Activated T-helper 9 cell treated with anti-CD3 and anti-CD28 coated beads, Interleukin-2, amount 50 U/mL, for 16 hours (primary cell): ENCODE measurements at places on chromosomes 2 and 18.

DNA sequence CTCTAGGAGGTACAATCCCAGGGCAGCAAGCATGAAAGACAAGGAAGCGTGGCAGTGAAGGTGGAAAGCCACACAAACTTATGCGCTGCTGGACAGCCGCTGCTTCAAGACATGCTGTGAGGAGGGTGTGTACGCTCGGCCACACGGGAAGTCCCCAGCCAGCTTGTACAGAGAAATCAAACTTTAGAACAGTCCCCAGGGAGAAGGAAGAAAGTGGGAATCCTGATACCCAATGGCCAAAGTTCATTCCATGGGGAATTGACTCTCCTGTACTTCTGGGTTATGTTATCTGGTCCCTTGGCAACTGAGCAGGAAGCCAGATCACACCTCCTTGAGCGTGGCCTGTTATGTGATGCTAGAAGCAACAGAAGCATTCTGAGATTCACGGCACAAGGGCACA lies 86.1 kb upstream of the BOD1L2 start:
- no peak for DNase-seq

DNA sequence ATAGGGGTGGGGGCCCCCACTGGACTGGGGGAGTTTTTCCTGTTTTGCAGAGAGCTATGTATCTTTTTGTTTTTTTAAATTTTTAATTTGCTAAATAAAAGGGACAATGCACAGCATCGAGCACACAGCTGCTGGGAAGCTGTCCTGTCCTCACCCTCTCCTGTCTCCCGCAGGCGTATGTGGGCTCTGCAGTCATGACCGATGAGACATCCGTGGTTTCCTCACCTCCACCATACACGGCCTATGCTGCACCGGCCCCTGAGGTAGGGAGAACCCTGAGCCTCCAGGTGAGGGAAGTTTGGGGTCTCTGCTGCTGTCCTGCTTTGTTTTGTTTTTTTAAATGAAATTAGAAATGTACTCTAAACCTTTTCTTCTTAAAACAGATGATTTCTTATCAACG lies 27.6 kb downstream of the PLEKHB2 start:
- no peak for DNase-seq

DNA sequence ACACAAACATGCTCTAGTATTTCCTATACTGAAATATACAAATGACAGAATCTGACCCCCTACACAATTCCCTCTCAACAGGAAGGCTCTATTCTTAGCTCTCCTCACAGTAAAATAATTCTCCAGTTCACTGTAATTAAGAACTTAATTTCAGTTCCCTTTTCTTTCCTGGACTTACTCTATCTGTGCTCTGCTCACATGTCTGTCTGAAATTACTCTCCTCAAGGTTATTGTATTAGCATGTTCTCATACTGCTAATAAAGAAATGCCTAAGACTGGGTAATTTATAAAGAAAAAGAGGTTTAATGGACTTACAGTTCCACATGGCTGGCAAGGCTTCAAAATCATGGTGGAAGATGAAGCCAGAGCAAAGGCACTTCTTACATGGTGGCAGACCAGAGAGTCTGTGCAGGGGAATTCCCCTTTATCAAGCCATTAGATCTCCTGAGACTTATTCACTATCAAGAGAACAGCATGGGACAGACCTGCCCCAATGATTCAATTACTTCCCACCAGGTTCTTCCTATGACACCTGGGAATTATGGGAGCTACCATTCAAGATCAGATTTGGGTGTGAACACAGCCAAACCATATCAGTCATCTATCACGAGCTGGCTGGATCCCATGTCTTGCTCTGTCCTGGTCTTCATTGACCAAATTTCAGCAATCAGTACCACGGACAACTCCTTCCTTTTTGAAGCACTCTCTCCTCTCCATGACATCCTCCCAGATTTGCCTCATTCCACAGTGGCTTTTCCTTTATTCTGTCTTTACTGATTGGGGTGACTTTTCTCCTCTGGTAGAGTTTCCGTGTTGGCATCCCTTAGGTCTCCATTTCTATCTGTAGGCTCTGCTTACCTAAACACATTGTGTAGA lies 110.9 kb downstream of the GALR1 start:
- no peak for DNase-seq

DNA sequence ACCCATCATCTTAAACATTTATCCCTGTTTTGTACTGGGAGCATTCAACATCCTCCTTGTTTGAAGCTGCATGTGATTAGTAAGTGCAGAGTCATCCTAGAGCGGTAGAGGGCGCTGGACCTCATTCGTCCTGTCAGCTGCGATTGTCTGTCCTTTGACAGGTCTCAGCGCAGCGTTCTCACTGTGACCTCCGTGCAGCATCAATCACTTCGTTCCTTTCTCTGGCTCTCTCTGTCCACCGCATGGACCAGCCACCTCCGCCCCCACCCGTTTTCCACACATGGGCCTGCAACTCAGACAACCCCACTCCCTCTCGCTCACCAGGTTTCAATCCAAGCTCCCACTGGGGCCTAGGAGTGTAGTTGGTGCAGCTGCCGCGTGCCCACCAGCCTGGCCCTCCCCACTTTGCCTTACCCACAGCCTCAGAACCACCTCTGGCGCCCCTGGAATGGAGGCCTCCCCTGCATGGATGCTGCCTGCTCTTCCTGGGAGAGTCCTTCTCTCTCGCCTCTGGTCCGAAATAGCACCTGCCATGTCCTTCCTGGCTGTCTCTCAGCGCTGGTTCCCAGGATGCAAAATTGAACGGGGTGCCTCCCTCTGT lies 90.5 kb downstream of the NDUFA10 start:
- peak; percentile 16 for DNase-seq

GRCh38 chr2:62383846-62384245 lies 122.1 kb downstream of the TMEM17 start:
- no peak for DNase-seq

GRCh38 chr2:3611589-3611988 lies 16.7 kb downstream of the COLEC11 start:
- no peak for DNase-seq

- DNase-seq, result no peak
These were observed 107.6 kb upstream of the OTOS start for GRCh38 chr2:240247868-240248720.

- DNase-seq, result no peak
These were observed 16.2 kb upstream of the PDE11A start for GRCh38 chr2:178088774-178089270.

- DNase-seq, result peak; percentile 10
These were observed 1.0 kb downstream of the EPHA4 start for GRCh38 chr2:221571025-221571550.
